ENCODE measurements at places on chromosomes 6 and 20.

GRCh38 chr6:7542874-7543624, 1.6 kb downstream of the DSP start:
- no peak for DNase-seq

- no peak for DNase-seq
Measured at GRCh38 chr20:19709635-19710335, 48.3 kb upstream of the RIN2 start.

DNA sequence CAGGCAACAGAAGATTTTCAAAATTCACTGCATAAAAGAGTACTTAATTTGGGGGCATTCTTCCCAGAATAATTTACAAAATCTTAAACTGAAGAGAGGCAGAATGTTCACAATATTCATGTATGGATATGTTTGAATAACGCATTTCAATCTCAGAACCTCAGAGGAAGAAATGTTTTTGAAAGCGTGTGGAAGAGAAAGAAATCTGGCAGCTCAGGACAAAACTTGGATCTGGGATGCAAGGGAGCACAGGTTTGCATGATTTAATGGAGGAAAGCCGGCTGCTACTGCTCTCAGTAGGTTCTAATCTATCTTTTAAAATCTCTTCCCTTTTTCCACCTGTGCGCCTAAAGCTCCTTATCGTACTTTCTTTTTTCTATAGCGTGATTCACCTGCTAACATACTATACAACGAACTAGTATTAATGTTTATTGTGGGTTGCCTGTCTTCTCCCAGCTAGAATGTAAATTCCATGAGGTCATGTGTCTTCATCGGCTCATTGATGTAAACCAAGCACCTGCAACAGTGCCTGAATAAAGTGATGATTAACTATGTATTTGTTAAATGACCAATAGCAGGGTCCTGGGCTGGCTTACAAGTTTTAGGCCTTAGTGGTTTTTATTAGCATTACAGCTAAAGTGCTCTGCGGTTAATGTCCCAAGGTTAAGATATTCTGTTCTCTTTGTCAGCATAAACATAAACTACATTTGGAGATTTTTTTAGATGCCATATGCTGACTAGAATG, 15.3 kb downstream of the PRL start:
- DNase-seq: no peak

DNA sequence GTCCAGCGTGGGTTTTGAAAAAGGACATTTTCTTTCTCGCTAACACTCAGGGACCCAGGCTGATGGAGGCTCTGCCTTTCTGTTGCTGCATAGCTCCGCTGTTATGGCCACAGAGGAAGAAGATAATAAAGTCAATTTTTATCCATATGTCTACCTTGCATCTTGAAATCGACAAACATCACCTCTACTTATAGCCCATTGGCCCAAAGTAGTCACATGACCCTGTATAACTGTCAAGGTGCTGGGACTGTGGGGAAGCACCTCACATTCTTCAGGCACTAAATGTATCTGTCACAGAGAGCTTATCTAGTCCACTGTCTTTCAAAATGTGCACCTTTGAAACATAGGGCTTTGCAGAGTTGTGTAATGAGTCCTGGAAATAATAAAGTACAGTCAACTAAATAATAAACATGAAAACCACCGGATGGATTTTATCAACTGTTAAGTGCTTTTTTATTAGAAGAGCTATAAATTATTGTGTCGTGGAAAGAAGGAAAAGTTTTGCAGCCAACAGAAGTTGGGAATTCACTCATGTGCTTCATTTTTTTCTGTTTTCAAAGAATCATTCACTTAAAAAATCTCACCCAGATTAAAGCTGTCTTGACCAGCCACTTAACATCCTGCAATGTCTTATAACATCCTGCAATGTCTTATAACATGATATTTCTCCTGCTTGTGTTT, 47.7 kb upstream of the RCAN2 start:
- no peak for DNase-seq

Data from hematopoietic multipotent progenitor cell treated with erythropoietin and hydrocortisone succinate and interleukin-3 and kit ligand, for 17 days (in vitro differentiated cells).